Left lobe of liver (tissue), 2 donors: ENCODE measurements at places on chromosomes 2 and 18. TPM values are rescaled to one million over a fixed set of nuclear protein-coding genes. Genes with fewer than 3 reads are reported as not detected.

CDCA7 gene
- total RNA-seq, result 0.25 TPM

REEP1 gene
- total RNA-seq, result 0.50 TPM

TNS1 gene
- total RNA-seq, result 102 TPM

GPD2 gene
- 3.2 TPM for total RNA-seq

DNA sequence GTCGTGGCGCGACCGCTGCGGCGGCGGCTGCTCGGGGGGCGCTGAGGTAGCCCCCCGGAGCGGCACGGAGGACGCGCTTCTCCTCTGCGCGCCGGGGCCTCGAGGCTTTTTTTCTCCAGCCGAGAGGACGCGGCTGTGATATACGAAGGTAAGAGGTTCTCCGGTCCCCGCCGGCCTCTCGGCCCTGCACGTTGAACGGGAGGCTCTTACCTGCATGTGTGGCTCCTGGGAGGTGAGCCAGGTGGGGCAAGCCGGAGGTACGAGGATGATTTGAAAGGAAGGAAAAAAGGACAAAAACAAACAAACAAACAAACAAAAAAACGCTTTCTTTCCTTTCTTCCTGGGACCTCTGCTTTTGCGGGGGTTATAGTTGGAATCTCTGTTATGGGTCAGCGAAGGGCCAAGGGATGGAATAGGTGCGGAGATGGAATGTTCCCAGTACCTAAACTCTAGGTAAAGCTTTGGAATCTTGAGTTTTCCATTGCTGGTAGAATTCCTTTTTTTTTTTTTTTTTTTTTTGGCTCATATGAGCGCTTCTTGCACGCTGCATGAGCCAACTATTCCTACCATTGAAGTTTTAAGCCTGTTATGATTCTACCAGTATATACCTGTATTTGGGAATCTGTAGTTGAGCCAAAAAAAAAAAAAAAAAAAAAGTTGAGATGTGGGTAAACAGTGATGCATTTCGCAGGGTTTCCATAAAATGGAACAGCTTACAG is 674 bp downstream of the PTPN4 start:
- peak; percentile 59 for DNase-seq

DNA sequence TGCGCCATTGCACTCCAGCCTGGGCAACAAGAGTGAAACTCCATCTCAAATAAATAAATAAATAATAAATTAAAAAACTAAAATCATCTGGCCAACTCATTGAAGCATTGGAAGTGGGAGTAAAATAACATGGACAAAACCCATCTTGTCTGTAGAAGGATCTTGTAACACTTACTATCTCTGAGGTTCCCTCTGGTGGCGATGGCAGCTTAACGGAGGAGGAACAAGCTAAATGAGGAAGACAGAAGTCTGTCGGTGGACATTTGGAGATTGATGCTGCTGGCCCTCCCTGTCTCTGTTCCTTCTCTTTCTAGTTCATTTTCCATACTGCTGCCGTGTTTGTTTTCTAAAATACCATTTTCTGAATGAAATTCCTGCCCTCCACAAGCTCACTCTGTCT is 43.4 kb downstream of the ZCCHC2 start:
- DNase-seq, result no peak

GRCh38 chr18:70617020-70617763 is 328.3 kb downstream of the SOCS6 start:
- DNase-seq, result no peak

GRCh38 chr2:162220368-162220767 is 22.9 kb downstream of the FAP start:
- DNase-seq, result no peak

DNA sequence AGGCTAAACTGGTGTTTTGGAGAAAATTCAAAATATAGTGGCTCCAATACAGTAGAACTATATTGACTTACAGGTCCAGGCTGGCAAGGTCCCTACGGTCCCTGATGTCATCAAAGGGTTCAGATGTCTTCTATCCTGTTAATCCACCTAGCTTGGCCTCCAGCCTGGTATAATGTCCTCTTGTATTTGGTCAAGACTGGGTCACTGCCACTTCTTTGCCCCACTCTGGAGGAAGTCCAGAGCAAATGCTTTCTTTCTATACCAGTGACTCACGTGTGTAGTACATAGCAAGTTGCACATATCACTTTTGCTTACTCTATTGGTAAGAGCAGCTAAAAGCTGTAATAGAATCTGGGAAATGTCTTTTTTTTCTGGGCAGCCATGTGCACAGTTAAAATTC is 80.8 kb downstream of the LCLAT1 start:
- DNase-seq, result no peak
